ENCODE measurements at places on chromosomes 5 and 9. TPM values are rescaled to one million over a fixed set of nuclear protein-coding genes. Genes with fewer than 3 reads are reported as not detected.

GRCh38 chr5:77767301-77767700 is 8.8 kb downstream of the TBCA start:
- no peak for DNase-seq

DNA sequence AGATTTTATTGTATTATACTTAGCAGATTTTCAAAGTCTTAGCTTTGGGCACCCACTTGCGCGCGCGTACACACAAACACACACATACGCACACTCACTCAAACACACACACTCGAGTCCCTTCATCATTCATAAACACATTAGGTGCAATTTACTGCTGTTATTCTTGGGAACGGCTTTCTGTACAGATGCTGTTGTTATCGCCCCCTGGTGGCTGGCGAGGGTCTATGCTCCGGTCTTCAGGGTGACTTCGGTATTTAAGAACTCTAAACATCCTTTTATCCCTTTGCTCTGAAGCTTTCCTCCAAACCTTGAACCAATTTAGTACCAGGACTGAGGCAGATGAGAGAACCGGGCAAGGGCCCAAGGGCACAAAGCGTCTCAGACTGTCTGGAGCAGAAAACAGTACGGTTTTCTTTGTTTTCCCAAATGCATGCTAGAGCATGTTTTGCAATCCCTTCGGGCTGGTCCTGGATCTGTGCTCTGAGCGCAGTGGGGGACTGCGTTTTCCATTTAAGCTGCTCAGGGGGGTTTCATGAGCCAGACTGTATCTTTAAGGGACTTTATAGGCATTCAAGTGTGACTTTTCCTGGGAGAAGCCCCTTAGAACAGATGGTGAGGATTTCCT is 1.7 kb upstream of the SLIT3 start:
- peak; percentile 37 for DNase-seq

DNA sequence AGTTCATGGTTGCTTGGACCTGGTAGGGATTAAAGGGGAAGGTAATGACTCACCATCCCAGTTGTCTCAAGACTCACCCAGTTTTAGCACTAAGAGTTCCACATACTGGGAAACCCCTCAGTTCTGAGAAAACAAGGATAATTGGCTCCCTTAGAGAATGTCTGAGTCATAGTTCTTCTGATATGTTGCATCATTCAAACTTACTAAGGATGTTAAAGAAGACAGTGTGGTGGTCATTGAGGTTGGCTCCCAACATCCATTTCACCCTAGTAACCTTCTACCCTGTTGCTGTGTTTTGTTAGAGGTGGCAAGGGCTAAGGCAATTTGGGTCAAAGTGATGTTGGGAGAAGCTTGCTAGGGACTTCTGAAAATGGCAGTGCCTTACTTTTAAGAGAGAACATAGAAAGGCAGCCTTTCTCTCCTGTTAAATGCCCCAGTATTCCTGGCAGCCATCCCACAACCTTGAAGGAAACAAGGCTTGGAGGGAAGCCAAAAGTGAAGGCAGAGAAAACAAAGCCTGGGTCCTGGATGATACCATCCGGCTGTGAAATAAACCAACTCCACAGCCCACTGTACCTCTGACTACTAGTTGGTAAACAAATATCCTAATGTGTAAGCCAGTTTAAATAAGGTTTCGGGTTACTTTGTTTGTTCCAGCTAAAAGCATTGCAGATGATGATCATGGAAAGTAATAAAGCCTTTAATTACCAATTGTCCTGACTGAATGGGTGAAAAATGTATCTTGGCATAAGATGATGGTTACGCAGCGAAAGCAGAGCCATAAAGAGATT is 80.4 kb upstream of the ADAMTSL1 start:
- DNase-seq = no peak

Gene SPATA24
- total RNA-seq = 1.6 TPM
